Activated naive CD8-positive, alpha-beta T cell treated with anti-CD3 and anti-CD28 coated beads for 36 hours (primary cell): ENCODE measurements at places on chromosomes 4 and X. TPM values are rescaled to one million over a fixed set of nuclear protein-coding genes. Genes with fewer than 3 reads are reported as not detected.

Gene FANCB
- 14.0 TPM for total RNA-seq

Gene TMEM156
- 11.7 TPM for total RNA-seq

Gene CLDN2
- total RNA-seq, result not detected

Gene SPANXB1
- not detected for total RNA-seq

DNA sequence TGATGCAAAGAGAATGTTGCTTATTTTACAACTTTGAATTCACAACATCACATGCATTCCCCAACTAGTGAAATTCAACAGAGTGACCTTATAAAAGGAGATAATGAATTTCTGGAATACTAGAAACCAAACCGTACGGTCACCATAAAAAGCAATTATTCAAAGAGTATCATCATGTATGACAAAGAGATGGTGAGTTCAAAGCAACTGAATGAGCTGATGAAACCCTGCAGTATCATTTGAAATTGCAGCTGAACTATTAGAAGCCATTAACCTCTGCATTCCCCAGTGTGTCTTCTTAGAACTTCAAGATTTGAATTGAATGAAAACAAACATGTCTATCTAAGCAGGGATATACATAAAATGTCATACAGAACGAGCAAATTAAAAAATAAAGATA is 172.4 kb downstream of the SLITRK2 start:
- no peak for DNase-seq

- DNase-seq, result no peak
Observed at GRCh38 chr4:128590034-128590740, 219.3 kb upstream of the JADE1 start.

GRCh38 chrX:19863212-19863856 is 24.1 kb downstream of the SH3KBP1 start:
- DNase-seq, result no peak

GRCh38 chr4:47624031-47624441 is 139.0 kb downstream of the ATP10D start:
- no peak for DNase-seq

DNA sequence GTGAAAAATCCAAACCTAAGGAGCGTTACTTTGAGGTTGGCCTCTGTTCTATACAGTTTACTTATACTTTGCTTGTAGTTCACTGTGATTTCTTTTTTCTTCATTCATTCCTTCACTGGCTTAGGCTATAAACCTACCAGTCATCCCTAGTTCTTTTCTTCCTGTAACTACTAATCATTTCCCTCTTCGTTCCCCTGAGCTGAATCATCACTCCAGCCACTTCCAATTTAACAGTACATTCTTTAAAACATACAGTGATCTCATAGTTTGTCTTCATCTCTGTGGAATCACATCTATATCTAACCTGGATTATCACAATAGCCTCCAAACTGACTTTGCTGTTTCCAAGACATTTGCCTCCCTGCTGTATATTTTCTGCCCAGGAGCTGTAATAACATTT is 25.2 kb upstream of the NPFFR2 start:
- DNase-seq, result no peak

GRCh38 chr4:98951710-98952109 is 22.8 kb upstream of the EIF4E start:
- DNase-seq, result no peak

GRCh38 chr4:146063143-146063542 is 112.4 kb upstream of the LSM6 start:
- DNase-seq, result no peak

DNA sequence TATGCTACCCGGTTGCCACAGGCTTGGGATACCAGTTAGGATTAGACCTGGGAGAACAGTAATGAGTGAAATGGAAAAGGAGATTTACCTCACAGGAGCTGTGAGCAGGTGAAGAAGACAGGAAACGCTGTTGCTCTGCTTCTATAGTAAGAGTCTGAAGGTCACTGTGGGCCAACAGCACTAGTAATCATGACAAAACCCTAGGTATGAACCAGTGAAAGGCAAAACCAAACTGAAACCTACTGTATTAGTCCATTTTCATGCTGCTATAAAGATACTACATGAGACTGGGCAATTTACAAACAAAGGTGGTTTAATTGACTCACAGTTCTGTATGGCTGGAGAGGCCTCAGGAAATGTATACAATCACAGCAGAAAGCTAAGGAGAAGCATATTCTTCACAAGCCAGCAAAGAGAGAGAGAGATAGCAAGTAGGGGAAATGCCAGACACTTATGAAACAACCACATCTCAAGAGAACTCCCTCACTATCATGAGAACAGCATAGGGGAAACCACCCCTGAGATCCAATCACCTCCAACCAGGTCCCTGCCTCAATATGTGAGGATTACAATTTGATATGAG is 736.7 kb upstream of the INTU start:
- no peak for DNase-seq

GRCh38 chrX:44162964-44163475 is 180.5 kb downstream of the EFHC2 start:
- no peak for DNase-seq

DNA sequence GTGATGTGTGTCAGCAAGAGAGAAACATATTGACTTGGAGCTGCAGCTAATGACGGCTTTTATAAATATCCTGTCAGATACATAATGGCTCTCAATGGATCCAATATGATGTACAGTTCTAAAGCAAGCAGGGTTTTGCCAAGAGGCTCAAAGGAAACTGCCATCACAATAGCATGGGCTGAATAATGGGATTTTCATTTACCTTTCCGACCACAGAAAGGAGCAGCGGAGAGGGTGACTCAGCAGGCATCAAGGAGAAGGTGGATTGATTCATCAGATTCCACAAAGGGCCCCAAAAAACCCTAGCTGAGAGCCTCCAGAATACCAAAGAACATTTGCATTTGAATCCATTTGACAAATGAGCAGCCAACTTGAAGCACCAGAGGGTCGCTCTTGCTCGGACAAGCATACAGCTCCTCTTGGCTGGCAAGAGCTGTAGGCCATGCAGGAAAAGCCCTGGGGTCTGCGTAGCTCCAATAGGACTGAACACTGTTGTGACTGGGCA is 355.7 kb upstream of the NOCT start:
- no peak for DNase-seq

- no peak for DNase-seq
Observed at GRCh38 chrX:40761762-40762161, 26.4 kb upstream of the MED14 start.

DNA sequence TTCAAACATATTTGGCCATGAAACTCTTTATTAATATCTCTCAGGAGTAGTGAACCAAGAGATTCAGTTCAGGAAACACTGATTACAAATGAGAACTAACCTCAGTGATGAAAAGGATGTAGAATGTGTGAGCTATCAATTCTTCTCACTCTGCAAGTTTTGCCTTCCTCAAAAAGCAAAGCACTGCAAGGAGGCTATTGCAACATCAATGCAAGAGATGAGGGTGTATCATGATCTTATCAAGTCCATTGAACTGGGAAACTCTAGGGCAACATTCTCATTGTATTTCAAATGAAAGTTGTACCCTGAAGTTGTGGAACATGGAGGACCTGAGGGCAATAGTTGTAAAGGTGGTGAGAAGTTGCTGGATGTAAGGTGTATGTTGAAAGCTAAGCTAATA is 56.4 kb upstream of the VEGFC start:
- no peak for DNase-seq

DNA sequence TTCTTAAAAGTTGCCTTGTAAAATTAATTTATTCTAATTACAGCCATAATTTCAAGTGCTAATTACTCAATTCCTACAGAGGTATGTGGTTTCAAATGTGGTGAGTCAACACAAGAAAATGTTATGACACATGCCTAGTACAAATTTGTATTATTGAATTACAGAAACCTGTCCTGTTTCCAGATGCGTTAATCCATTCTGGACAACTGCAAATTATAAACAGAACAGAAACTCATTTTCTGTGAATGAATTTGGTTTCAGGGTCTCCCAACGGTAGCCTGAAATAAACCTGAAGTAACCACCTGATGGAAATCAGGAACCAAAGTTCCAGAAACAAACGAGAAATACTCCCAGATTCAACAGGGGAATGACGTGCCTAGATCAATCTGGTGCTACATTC is 328.6 kb upstream of the F9 start:
- no peak for DNase-seq
